ENCODE measurements at places on chromosomes 3 and 15. TPM values are rescaled to one million over a fixed set of nuclear protein-coding genes. Genes with fewer than 3 reads are reported as not detected.

The ARHGEF26 gene
- total RNA-seq, result 4.1 TPM

The CPN2 gene
- not detected for total RNA-seq

The PARL gene
- total RNA-seq, result 73.0 TPM

The ITIH4 gene
- 0.02 TPM for total RNA-seq

The CLDN1 gene
- total RNA-seq, result 1.8 TPM
